ENCODE measurements at places on chromosomes 4 and X.

DNA sequence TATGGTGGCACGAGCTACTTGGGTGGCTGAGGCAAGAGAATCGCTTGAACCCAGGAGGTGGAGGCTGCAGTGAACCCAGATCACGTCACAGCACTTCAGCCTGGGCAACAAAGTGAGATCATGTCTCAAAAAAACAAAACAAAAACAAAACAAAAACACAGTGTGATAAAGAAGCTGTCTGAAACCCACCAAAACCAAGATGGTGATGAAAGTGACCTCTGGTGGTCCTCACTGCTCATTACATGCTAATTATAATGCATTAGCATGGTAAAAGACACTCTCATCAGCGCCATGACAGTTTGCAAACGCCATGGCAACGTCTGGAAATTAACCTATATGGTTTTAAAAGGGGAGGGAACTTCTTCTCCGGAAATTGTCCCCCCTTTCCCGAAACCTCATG, 29.4 kb upstream of the OPHN1 start:
- DNase-seq: no peak

DNA sequence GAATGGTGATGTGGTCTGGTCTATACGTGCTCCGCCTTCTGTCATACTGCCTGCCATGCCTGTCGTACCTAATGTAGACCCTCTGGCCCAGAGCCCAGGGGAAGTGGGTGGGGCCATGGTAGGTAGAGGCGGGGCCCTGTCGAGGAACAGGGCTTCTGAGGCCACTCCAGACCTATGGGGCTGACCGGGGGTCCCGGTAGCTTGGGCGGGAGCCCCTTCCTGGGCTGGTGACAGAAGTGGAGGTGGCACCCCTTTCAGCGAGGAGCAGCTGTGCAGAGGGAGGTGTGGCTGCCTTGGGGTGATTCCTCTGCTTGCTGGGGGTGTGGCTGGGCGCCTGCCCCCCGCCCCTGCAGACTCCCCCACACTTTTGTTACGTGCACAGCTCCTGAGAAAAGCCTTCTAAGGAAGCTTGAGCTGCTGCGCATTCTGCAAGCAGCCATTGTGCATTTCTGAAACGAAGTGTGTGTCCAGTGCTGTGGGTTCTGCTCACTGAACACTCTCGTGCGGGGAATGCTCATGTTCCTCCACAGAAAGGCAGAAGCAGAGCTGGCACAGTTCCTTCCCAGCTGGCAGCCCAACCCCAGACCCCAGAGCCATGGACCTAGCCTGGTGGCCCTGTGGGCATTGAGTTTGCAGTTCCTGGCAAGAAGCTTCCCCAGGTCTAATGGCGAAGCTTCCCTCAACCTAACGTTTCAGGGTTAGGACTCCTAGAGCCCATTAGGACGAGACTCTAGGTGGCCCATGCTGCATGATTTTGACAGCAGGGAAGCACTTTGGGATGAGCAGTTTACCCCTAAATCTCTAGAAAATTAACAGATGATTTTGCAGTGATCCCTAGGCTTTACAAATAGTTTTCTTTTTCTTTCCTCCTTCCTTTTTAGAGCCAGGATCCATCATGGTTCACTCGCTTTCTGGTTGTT, 72.7 kb upstream of the HGFAC start:
- DNase-seq: no peak

GRCh38 chr4:7753931-7754465, 185.7 kb downstream of the AFAP1 start:
- DNase-seq: no peak

DNA sequence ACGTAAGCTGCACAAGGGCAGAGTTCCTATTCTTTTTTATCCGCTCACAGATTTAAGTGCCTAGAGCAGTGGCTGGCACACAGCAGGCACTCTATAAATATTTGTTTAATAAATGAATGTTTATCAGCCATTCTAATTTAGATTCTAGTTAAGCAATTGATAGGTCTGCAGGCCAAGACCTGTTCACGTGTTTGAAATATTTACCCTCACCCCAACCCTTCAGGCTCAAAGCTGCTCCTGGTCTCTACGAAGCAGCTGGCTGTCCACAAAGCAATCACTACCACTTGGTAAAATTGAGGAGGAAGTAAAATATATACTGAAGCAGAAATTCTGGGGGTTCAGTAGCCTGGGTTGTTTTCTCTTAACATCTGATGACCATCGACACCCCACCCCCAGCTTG, 158.1 kb downstream of the MGST2 start:
- no peak for DNase-seq

- DNase-seq: peak; percentile 70
These were observed 32.1 kb upstream of the PAQR3 start for GRCh38 chr4:78971326-78971725.

- no peak for DNase-seq
These were observed 1365.4 kb downstream of the ARAP2 start for GRCh38 chr4:34878961-34879360.

- DNase-seq: no peak
These were observed 18.5 kb downstream of the TENM3 start for GRCh38 chr4:182261651-182262223.

GRCh38 chrX:29490606-29491005, 724.8 kb upstream of the MAGEB2 start:
- DNase-seq: no peak

GRCh38 chr4:175051974-175052373, 133.8 kb downstream of the ADAM29 start:
- no peak for DNase-seq

DNA sequence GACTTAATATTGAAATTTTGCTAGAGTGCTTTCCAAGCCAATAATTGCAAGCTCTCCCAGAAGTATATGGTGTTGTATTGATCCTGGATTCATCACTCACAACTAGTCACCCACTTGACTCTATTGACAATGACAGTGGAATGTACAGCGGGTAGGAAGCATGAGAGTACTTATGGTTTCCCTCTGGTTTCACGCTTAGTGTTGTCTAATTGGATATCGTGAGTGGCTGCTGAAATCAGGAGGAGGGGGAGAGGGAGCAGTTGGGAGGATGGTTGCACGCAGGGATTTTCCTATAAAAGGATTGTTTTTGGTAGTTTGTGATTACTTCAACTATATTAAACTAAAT, 1819.5 kb upstream of the TENM3 start:
- no peak for DNase-seq

DNA sequence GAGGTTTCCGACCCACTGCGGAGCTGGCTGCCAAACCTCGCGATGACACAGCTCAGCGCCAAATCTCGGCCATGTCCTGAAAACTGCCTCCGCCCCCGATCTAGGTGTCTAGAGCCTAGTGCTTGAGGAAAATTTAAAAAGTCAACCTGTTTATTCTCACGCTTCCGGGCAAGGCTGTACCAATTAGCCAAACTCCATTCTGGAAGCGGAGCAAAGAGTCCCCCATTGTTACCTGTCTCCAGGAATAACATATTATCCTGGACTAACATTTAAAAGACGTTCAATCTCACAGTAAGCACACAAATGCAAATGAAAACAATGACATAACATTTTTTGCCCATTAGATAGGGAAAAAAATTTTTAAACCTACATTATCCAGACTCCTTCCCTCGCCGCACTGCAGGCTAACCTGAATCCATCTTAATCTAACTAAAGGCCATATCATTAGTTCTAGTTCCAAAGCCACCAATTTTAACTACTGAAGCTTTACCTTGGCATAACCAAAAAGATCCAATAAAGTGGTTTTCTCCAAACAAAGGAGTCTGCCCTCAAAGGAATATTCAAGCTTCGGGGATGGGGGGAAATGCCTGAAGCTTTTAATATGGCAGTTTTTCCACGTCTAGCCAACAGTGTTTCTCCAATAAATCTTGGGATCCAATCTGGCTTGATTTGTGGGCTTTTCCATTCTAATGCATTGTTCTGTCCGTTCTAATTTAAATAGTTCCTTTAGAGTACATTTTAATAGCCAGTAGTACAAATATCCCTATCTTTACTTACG, 1.9 kb downstream of the HUWE1 start:
- no peak for DNase-seq

DNA sequence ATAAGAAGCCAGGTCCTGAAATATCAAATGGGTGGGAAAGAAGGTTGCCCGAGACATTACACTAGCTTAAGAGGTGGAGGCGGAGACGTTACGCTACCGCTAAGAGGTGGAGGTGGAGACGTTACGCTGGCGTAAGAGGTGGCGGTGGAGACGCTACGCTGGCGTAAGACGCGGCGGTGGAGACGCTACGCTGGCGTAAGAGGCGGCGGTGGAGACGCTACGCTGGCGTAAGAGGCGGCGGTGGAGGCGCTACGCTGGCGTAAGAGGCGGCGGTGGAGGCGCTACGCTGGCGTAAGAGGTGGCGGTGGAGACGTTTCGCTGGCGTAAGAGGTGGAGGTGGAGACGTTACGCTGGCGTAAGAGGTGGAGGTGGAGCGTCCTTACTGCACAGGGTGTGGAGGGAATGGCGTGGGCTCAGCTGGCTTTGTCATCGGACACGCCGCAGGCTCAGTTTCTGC, 12.8 kb downstream of the CYP4V2 start:
- no peak for DNase-seq

- DNase-seq: no peak
These were observed 2.1 kb upstream of the NRK start for GRCh38 chrX:105820247-105820646.

DNA sequence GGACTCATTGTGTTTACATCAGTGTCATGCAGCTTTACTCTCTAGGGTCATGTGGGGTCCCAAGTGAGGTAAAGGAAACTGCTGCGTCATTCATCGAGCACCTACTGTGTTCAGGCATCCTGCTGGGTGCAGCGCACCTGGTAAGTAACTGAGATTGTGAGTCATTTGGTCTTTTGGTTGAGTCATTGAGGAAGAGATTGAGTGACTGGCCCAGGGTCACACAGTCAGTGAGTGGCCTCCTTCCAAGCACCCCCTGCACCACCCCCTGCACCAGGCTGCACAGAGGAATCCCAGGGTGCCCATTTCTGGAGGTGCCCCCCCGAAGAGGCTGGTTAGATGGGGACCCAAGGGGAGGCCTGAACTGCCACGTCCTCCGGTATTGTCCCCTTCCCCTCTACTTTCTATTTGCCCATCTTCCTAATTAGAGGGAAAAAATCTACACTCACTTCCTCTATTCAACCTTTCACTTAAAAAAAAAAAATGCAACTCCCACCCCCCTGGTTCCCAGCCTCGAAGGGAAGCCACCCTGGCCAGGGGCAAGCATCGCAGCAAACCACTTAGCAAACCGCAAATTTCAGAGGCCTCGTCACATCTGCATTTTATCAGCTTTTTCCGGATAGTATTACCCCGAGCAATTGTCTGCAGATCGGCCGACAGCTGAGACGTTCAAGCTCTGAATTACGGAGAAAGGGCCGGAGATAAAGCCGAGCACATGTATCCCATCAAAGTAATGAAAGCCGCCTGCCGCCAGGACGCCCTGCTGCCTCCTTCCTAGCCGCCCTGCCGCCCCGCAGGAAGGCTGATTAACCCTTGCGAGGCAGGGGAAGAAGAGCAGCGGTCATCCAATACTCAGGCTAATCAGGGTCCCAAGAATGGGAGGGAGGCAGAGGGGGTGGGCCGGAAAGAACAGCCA, 96.3 kb upstream of the MSX1 start:
- no peak for DNase-seq

DNA sequence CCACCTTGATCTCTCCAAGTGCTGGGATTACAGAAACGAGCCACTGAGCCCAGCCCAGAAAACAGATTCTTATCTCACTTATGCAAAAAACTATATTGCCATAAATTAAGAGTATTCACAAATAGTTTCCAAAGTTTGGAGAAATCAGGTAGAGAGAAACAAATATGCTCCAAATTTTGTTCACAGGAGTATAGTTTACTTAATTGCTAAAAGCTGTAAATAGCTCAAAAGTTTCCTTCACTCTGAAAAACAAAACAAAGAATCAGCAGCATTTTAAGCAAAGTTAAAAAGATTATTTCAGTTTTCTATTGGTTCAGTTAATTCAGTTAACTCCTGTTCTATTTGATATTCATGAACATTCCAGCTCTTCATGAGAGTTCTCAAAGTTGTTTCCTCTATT, 18.5 kb upstream of the GRPEL1 start:
- no peak for DNase-seq

DNA sequence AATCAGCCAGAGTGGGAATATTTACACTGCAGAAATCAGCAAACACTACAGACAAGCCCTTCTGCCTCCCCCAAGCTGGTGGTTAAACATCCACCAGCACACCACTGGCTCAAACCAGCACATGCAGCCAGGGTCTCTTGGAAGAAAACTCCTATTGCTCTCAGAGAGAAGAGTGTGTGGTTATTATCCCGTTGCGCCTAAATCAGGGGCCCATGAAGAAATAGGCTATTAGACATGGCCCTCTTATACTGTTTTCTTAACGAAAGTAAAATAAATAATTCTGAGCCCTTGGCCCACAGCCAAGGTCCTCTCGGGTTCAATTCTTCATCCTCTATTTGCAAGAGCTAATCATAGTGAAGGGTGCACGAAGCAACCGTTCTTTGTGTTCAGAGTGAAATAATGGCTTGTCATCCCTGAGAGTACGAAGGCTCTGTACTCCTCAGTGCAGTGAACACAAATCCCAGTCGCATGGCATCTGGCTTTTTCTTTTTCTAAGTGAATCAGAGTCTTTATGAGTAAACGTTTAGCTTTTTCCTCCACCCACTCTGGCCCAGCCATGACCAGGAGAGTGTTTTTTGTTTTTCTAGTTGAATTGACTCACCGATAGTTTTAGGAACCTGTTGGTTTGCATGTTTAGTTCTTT, 33.4 kb upstream of the RBM47 start:
- no peak for DNase-seq

- DNase-seq: no peak
These were observed at the start of gene ESX1 for GRCh38 chrX:104254442-104255115. Gene ESX1, minus strand, starts transcription at chrX:104254933. Its CDS starts 84 bp downstream, at chrX:104254849.

DNA sequence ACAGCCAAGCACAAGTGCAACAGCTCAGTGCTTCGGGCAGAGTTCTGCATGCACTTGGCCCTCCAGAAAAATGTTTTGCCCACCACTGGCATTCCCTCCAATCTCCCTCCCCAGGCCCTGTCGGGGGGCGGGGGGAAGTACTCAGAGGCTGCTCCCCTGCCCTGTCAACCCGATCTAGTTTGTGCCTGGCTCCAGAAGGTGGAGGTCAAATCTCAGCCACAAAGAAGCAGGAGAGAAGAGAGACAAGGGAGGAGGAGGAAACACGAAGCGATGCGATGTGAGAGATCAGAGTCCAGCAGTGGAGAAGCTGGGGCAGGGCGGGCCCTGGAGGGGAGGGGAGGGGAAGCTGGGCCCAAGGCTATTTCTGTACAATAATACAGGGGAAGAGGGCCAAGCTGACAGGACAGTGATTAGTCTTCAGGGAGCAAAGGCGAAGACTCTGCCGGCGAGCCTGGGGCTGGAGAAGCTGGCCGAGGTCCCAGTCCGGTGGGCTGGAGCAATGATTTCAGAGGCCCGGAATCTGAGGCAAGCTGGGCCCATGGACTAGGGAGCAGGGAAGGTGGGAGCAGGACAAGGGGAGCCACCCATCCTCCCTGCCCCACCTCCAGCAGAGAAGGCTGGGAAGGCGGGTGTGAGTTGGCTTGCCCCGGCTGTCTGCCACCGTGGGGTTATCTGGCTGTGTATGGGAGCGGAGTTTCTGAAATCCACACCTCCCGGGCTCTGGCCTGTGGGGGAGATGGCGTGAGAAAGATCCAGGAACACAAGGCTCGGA, 167.1 kb downstream of the EFNB1 start:
- no peak for DNase-seq

DNA sequence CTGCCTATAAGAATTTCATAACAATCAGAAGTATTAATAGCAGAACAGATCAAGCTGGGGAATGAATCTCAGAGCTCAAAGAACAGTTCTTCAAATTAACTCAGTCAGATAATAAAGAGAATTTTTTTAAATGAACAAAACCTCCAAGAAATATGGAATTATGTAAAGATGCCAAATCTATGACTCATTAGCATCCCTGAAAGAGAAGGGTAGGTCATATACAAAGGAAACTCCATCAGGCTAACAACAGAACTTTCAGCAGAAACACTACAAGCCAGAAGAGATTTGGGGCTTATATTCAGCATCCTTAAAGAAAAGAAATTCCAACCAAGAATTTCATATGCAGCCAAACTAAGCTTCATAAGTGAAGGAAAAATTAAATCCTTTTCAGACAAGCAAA, 28.6 kb downstream of the CBR4 start:
- DNase-seq: no peak

All from tibial artery (tissue), 4 donors.